ENCODE measurements at places on chromosomes 5 and 9.

- DNase-seq: no peak
Measured at GRCh38 chr5:15282611-15283010, 217.4 kb upstream of the FBXL7 start.

DNA sequence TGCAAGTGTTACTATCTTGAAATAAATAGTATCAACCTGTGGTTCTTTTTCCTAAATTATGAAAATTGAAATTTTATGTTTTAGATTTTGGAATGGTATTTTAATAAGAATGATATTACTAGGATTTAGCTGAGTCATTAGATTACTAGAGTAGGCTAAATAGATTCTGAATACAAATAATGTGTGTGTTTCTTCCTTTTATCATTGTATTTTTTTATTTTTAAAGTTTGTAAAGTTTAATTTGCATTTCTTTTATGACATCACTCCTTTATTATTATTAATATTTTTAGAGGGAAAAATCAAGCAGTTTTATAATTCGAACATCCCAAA lies 8.0 kb upstream of the FAM120AOS start:
- no peak for DNase-seq

DNA sequence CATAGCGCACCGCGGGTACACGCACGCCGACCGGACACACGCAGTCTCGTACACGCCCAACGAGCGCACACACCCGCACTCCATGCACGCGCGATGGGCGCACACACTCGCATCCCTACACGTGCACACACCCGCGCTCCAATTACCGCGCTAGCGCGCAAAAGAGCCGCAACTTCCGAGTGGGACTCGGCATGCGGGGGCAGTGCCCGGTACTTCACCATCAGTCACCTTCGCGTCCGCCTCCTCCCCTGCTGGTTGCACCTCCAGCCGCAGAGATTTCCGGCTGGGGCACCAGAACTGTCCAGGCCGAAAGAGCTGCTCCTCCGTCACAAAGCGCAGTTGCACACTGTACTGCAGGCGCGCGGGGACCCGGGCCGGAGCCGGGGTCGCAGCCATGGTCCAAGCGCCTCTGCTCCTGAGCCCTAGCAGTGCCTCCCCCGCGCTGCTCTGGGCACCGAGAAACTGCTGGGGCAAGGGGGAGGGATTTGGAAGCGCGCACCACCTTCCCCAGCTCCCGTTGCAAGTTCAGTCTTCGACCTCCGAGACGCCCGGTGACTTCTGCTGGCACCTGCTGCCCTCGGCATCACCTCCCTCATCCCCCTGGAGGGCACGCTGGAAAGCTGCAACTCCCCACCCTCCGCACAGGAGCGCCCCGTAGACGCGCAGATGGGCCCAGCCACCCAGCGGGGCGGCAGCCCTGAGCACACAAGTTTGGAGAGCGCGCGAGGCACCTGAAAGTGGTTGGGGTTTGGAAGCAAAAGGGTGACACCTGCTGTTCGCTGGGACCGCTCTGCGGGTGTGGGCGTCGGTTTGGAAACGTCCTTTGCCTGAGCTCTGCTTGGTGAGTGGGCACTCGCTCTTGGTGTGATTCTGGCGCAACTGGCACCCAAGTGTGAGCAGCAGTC lies 337.4 kb upstream of the PUM3 start:
- DNase-seq: peak; percentile 61

DNA sequence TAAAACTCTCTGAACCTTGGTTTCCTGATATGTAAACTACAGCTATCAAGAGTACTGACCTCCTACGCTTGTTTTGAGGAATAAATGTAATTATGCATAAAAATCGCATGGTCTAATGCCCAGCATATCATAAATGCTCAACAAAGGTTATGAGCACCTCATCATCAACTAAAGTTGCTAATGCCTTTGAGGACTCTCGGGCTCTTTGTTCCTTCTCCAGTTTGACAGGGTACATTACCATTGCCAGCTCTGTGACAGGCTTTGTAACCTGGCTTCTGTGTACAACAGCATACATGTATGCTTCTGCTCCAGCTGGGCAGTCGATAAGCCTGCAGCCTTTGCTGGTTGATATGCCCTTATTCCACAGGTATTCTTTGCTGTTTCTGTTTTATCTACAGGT lies 95.2 kb downstream of the C9orf152 start:
- DNase-seq: no peak

- DNase-seq: peak; percentile 89
Measured at GRCh38 chr9:130689937-130690700, 3.5 kb upstream of the EXOSC2 start.
